ENCODE measurements at places on chromosomes 13 and 19.
A peak's percentile ranks its signal among the peaks of the same experiment; 100 is the strongest.

- no peak for DNase-seq
Observed at GRCh38 chr19:21022996-21023395, 2.5 kb downstream of the ZNF430 start.

DNA sequence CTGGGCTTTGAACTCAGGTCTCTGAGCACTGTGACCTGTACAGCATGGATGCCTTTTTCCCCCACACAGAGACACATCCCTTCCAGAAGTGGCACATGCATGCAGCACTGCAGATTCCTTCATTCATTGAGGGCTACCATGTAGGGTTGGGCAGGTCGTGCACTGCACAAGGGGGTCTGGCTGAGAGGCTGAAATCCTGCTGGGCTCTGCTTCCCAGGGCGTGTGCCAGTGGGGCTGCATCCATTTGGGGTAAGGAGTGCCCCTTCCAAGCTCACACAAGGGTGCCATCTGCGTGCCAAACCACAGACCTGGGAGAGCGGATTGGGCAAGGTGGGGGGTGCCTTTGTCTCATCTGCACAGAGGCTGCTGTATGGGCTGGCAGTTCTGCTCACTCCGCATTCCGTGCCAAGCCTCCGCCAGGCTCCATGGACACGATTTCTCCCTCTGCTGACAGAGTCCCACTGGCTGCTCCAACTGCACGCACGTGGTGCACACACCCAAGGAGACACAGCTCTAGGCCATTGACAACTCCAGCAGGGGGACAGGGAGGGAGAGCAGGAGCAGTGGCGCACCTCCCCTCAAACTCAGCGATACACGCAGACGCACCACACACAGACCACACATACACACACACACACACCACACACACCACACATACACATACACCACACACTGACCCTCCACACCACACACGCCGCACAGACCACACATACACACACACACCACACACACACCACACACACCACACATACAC, 4.5 kb upstream of the SHISA7 start:
- DNase-seq, result peak; percentile 91

DNA sequence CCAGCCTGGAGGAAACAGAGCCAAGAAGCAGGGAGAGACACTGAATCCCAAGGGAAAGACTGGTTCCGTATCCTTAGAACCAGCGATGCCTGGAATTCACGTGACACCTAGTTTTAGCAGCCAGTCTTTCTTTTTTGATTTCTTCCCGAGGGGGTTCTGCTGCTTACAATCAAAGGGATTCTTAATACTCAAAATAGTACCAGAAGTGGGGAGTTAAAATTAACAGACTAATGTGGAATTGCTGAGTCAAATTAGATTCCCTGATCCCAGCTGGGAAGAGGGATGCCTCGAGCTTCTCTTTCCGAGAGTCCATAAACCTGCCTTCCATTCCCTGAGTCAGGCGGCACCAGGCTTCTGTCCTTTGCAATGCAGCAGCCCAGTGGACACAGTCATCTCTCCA, 4.8 kb upstream of the MATK start:
- no peak for DNase-seq

DNA sequence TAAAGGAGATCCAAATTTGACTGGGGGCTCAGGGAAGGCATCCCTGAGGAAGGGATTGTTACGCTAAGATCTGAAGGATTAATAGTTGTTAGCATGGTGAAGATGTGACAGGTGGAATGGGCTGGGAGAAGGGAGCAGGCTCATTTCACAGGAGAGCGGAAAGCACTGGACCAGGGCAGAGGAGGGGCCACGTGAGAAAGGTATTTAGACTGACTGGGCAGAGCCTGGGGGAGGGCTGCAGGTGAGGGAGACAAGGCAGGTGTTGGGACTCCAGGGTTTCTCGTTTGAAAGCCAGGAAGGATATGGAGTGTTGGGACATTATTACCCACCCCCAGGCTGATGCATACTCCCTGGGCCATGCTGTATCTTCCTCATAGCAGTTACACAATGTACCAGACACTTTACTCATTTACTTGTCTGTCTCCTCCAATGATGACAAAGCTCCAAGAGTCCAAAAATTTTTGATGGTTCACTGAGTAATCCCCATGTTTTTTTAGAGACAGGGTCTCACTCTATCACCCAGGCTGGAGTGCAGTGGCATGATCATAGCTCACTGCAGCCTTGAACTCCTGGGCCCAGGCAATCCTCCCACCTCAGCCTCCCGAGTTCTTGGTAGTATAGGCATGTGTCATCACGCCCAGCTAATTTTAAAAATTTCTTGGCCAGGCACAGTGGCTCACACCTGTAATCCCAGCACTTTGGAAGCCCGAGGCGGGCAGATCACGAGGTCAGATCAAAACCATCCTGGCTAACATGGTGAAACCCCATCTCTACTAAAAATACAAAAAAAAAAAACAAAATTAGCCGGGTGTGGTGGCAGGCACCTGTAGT, 2.3 kb downstream of the TRAPPC6A start:
- peak; percentile 37 for DNase-seq

GRCh38 chr13:110521296-110521680, 40.2 kb downstream of the RAB20 start:
- DNase-seq, result no peak

DNA sequence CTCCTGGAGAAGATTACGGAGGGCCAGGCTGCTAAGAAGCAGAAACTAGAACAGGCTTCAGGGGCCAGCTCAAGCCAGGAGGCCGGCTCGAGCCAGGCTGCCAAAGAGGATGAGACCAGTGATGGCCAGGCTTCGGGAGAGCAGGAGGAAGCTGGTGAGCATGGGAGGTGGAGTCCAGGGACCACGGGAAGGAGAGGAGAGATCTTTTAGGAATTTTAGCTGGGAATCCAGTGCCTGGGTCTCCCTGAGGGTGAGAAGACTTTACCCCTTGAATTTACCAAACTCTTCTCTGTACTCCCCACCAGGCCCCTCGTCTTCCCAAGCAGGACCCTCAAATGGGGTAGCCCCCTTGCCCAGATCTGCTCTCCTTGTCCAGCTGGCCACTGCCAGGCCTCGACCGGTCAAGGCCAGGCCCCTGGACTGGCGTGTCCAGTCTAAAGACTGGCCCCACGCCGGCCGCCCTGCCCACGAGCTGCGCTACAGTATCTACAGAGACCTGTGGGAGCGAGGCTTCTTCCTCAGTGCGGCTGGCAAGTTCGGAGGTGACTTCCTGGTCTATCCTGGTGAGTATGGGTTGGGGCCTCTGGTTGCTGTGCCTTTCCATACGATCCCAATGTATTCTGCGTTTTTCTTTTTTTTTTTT, 824 bp downstream of the TSEN34 start:
- no peak for DNase-seq

GRCh38 chr19:46863818-46864629, 3.2 kb downstream of the ARHGAP35 start:
- no peak for DNase-seq

DNA sequence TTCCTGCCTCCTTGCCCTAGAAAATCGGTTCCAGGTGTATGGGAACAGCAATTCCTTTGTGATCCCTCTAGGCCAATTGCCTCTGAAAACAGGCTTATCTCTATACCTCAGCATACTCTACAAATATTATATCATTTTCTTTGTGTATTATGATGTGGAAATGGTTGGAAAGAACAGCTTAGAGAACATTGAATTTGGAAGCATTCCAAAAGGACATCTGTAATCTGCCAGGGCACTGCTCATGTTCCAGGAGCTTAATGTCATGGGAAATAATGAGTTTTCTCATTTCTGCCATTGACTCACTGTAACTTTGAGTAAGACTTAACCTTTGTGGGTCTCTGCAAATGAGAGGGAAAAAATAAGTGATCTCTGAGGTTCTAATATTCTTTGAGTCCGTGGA, 147.3 kb downstream of the UFM1 start:
- DNase-seq, result no peak

Data from HL-60 (cell line).